Left lobe of liver (tissue), 2 donors: ENCODE measurements at places on chromosomes 12 and 14. TPM values are rescaled to one million over a fixed set of nuclear protein-coding genes. Genes with fewer than 3 reads are reported as not detected.

- DNase-seq = no peak
Measured at GRCh38 chr14:55416866-55417265, 5.2 kb upstream of the ATG14 start.

GRCh38 chr12:123396954-123397353, 13.0 kb downstream of the KMT5A start:
- no peak for DNase-seq

- DNase-seq = no peak
Measured at GRCh38 chr12:10182354-10183049, 3.7 kb downstream of the TMEM52B start.

- DNase-seq = no peak
Measured at GRCh38 chr12:75702477-75703093, 191.2 kb upstream of the KRR1 start.

DNA sequence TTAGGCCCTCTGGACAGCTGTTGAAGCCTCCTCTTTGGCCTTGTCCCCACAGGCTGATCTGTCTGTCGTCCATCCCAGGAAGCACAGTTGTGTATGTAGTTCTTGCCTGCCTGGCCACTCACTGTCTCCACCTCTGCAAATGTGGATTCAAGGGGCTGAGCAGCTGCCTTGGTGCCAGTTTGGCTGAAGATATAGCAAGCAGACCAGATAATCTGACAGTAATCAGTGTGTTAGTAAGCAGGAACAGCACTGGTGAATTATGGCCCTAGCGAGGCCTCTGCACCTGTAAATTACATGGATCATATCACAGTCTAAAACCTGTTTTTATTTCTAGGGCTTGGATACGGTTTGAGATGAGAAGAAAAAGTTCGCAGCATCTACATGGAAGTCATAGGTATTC, 282.5 kb upstream of the NOS1 start:
- DNase-seq = no peak

Gene PIK3C2G
- total RNA-seq = 17.3 TPM

Gene TCTN2
- total RNA-seq = 1.5 TPM

Gene C12orf56
- total RNA-seq = not detected
